H9 (cell line): ENCODE measurements at places on chromosomes 4 and X. TPM values are rescaled to one million over a fixed set of nuclear protein-coding genes. Genes with fewer than 3 reads are reported as not detected.
A peak's percentile ranks its signal among the peaks of the same experiment; 100 is the strongest.

BST1 gene
- 0.48 TPM in 1 of 2 replicates, not detected in the other for total RNA-seq

RASGEF1B gene
- total RNA-seq, result 6.4 and 7.5 TPM in 2 replicates

CT55 gene
- 0.24 TPM in 1 of 2 replicates, not detected in the other for total RNA-seq

GRCh38 chr4:110905367-110905766, 282.5 kb upstream of the PITX2 start:
- H3K27me3 ChIP-seq, result no peaks in the 10 kb centered on the region
- no peak overlapping the region for H3K27ac ChIP-seq
- no peaks in the 10 kb centered on the region for H3K36me3 ChIP-seq
- DNase-seq, result no peak
- H3K4me1 ChIP-seq, result no peaks in the 10 kb centered on the region; the same call in 1 of the 2 replicates
- no peak overlapping the region for H3K4me3 ChIP-seq

- no peak for DNase-seq
- no peak overlapping the region for H3K27ac ChIP-seq
- H3K36me3 ChIP-seq, result no peaks in the 10 kb centered on the region
- H3K27me3 ChIP-seq, result no peaks in the 10 kb centered on the region
- H3K4me3 ChIP-seq, result no peak overlapping the region
- peaks cover 3% of the 10 kb centered on the region; the same call in 1 of the 2 replicates for H3K4me1 ChIP-seq
Observed at GRCh38 chr4:11801466-11802446, 373.1 kb upstream of the HS3ST1 start.

- H3K36me3 ChIP-seq, result no peaks in the 10 kb centered on the region
- no peaks in the 10 kb centered on the region for H3K4me1 ChIP-seq
- no peak for DNase-seq
- no peak overlapping the region for H3K4me3 ChIP-seq
Observed at GRCh38 chr4:825063-825970, 612 bp downstream of the CPLX1 start.

DNA sequence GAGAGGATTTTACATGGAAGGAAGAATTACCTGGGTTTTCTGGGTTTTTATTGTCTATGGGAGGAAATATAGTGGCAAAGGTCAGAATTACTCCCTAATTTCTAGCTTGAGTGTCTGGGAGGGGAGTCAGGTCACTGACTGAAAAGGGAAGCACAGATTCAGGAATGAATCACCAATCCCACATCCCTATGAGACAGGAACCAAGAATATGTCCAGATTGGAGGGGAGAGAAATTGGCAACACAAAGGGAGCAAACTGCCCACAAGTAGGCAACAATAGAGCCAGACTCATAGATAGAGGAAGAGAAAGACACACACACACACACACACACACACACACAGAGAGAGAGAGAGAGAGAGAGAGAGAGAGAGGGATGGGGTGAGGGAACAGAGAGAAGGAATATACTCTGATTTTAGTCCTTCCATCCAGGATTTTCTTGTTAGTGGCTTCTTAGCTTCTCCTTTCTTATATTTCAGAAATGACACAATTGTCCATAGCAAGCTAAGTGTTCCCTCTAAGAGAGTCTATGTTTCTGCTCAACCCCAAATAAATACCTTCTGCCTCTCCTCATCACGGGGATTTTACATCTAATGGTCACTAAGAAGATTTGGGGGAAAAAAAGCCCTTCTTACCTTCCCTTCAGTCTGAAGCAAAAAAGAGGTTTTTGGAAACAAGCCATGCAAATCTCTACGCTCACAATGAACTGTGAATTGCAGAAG, 12.0 kb downstream of the P2RY10 start:
- no peak for DNase-seq
- no peak overlapping the region for H3K27ac ChIP-seq
- no peak overlapping the region for H3K4me3 ChIP-seq
- H3K4me1 ChIP-seq, result no peaks in the 10 kb centered on the region
- no peaks in the 10 kb centered on the region; the same call in 1 of the 2 replicates for H3K36me3 ChIP-seq

- H3K27ac ChIP-seq, result no peak overlapping the region
- H3K27me3 ChIP-seq, result no peaks in the 10 kb centered on the region
- H3K36me3 ChIP-seq, result peaks cover 18% of the 10 kb centered on the region; the same call in 2 of the 3 replicates
- DNase-seq, result peak; percentile 59
Observed at GRCh38 chrX:153689654-153690465, 2.1 kb downstream of the SLC6A8 start.

DNA sequence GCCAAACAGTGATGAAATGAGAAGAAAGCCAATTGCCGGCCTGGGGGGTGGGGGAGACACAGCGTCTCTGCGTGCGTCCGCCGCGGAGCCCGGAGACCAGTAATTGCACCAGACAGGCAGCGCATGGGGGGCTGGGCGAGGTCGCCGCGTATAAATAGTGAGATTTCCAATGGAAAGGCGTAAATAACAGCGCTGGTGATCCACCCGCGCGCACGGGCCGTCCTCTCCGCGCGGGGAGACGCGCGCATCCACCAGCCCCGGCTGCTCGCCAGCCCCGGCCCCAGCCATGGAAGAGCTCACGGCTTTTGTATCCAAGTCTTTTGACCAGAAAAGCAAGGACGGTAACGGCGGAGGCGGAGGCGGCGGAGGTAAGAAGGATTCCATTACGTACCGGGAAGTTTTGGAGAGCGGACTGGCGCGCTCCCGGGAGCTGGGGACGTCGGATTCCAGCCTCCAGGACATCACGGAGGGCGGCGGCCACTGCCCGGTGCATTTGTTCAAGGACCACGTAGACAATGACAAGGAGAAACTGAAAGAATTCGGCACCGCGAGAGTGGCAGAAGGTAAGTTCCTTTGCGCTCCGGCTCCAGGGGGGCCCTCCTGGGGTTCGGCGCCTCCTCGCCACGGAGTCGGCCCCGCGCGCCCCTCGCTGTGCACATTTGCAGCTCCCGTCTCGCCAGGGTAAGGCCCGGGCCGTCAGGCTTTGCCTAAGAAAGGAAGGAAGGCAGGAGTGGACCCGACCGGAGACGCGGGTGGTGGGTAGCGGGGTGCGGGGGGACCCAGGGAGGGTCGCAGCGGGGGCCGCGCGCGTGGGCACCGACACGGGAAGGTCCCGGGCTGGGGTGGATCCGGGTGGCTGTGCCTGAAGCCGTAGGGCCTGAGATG, at the start of gene SHOX:
SHOX (plus strand) TSS at position 180 of the 885 bp plus-strand sequence; CDS start at position 287, 107 bp downstream.
- H3K4me3 ChIP-seq, result peak within 1 kb of the TSS; percentile 77
- H3K27ac ChIP-seq, result no peak within 1 kb of the TSS
- DNase-seq, result peak; percentile 61
- H3K4me1 ChIP-seq, result 0 out of 2 replicates have a peak, but pooled peaks cover 2% of the 10 kb centered on the region
- peaks cover 91% of the 10 kb centered on the region for H3K27me3 ChIP-seq

- H3K36me3 ChIP-seq, result peaks cover 11% of the 10 kb centered on the region
- no peak overlapping the region for H3K27ac ChIP-seq
- no peaks in the 10 kb centered on the region for H3K27me3 ChIP-seq
- no peak overlapping the region for H3K4me3 ChIP-seq
- no peaks in the 10 kb centered on the region; the same call in 1 of the 2 replicates for H3K4me1 ChIP-seq
Observed at GRCh38 chr4:153529646-153530045, 63.5 kb downstream of the TMEM131L start.

GRCh38 chr4:30538794-30539193, 181.4 kb upstream of the PCDH7 start:
- no peaks in the 10 kb centered on the region for H3K27me3 ChIP-seq
- no peak overlapping the region for H3K4me3 ChIP-seq
- DNase-seq, result no peak
- no peak overlapping the region for H3K27ac ChIP-seq
- no peaks in the 10 kb centered on the region for H3K4me1 ChIP-seq
- no peaks in the 10 kb centered on the region for H3K36me3 ChIP-seq
